Stimulated activated CD8-positive, alpha-beta memory T cell treated with anti-CD3 and anti-CD28 coated beads, Interleukin-15, amount 100 ng/mL, for 1 hour (primary cell): ENCODE measurements at places on chromosomes 5 and 9.
A peak's percentile ranks its signal among the peaks of the same experiment; 100 is the strongest.

DNA sequence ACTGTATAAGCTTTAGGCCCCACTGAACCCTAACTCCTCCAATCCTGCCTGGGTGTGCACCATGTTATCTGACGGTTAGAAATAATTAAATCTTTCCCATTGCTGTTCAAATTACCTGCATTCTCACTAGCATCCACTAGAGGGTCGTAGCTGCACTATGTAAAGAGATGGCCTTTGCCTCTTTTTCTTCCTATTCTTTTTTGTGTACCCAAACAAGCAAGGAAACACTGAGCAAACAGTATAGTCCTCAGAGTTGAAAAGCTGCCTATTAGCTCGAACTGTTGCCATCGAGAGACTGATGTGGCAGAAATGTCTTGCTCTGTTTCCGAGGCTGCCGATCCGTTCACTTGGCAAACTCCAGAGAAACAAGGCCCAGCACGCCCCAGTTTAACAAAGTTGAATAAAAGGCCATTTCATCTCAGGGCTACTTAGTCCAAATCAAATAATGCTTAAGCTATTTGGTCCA, 163.8 kb upstream of the TRPM3 start:
- DNase-seq: peak; percentile 3

- no peak for DNase-seq
These were observed 115.7 kb downstream of the PAPPA start for GRCh38 chr9:116269250-116269649.

DNA sequence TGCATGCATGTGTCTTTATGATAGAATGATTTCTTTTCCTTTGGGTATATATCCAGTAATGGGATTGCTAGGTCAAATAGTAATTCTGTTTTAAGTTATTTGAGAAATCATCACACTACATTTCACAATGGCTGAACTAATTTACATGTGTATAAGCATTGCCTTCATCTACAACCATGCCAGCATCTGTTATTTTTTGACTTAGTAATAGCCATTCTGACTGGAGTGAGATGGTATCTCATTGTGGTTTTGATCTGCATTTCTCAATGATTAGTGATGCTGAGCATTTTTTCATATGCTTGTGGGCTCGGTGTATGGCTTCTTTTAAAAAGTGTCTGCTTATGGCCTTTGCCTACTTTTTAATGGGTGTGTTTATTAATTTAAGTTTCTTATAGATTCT, 102.3 kb upstream of the CCDC112 start:
- no peak for DNase-seq

DNA sequence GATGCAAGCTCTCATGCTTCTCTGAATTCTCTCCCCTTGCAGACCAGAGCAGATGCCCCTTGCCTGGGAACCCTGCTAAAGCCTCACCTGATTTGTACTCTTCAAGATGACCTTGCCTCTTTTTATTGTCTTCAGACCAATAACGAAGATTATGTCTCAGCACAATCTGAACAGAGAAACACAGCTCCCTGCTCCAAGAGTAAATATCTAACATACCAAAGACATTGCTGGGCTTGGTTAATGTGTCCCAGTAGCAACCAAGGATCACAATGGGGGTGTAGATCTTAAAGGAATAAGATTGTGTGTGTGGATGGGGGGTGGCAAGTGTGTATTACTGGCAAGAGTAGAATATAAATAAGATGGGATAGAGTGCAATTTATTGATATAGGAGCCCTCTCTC, 67.6 kb upstream of the LHFPL2 start:
- no peak for DNase-seq

- DNase-seq: no peak
These were observed 341.2 kb downstream of the CAAP1 start for GRCh38 chr9:26551451-26551850.
